ENCODE measurements at places on chromosomes 2 and 18.

GRCh38 chr2:43729491-43730174, 44.2 kb upstream of the DYNC2LI1 start:
- no peak for DNase-seq

DNA sequence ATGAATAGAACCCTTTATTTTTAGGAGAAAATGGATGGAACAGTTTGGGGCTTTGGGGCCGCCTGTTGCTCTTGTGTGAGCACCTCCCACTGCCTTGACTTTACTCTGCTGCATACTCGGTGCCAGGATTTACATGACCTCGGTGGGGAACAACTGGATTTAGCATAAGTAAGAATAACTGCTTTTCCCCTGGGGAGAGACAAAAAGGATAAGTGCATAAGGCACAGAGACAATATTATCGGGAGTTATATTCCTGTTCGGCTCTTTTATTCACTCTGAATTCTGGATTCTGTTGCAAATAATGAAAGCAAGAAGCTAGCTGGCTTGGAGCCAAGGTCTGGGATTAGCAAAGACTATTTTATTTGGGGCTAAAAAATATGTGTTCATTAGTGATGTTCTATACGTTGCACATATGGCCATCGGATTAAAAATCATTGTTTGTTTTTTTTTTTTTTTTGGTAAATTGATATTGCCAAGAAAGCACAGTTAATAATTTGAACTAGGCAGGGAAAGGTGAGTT, 69.8 kb downstream of the CYBRD1 start:
- no peak for DNase-seq

DNA sequence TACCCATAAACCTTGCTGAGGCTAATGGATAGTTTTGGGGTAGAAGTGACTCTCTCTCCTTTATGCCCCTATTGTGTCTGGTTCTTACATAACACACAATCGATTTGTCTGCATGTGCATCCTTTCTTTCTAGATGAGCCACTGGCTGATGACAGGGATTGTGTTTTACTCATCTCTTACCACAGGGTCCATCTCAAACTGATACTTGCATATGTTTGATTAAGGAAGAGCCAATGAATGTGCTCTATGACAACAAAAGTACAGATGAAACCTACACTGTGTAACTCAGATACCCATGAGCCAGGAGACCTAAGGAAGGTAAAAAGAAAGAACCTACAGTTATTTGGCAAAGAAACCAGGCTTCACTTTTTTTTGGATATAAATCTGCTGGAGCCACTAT, 13.2 kb upstream of the BZW1 start:
- no peak for DNase-seq

GRCh38 chr2:23695890-23696751, 230.8 kb downstream of the ATAD2B start:
- DNase-seq = no peak

GRCh38 chr2:221943076-221943810, 355.6 kb downstream of the PAX3 start:
- peak; percentile 58 for DNase-seq

GRCh38 chr18:2402084-2402483, 169.2 kb downstream of the METTL4 start:
- DNase-seq = peak; percentile 89

DNA sequence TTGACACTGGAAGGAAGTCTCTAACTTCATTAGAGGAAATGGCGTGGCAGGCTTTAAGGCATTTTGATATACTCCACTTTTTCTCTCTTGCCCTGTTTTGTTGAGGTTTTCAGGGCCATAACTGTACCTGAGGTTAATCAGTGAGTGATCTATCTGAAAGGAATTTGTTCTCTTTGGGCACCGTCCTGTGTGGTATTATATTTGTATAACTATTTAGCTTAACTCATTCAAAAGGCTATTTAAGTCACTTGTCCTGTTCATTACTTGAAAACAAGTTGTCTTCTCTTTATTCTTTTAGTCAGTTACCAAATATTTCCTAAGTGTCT, 180.4 kb downstream of the NEDD4L start:
- DNase-seq = no peak

- DNase-seq = no peak
Observed at GRCh38 chr2:239255218-239255617, 145.6 kb downstream of the HDAC4 start.

DNA sequence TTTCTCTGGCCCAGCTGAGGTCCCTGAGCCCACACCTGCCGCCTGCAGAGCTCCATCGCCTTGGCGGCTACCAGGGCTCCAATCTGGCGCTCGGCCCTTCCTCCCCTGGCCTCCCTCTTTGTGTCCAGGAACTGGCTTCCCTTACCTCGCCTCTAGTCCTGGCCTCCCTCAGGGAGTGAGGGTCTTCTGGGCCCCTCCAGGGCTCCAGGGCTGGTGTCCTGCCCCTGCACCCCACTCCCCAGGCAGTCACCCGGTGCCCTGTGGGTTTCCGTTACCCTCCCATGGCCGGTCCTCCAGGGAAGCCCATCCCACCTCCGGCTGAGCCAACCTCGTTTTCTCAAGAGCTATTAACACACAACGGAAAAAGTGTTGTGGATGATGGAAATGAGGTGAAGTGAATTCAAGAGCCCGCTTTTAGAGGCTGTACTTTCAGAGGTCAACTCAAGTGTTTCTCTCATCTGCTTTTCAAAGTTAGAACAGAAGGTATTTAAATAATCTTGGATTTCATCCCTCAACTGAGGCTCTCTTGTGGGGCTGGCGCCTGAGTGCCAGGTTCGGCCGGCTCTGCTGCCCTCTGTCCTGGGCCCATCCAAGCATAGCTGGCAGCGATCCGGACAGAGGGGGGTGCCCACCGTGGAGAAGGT, 131.9 kb downstream of the ASB1 start:
- DNase-seq = no peak
